GM06990 (cell line): ENCODE measurements at places on chromosomes 2 and 18.
A peak's percentile ranks its signal among the peaks of the same experiment; 100 is the strongest.

GRCh38 chr2:18845854-18846445, 256.6 kb upstream of the NT5C1B start:
- no peak for DNase-seq

GRCh38 chr2:96174251-96175144, 29.3 kb upstream of the DUSP2 start:
- peak; percentile 54 for DNase-seq

DNA sequence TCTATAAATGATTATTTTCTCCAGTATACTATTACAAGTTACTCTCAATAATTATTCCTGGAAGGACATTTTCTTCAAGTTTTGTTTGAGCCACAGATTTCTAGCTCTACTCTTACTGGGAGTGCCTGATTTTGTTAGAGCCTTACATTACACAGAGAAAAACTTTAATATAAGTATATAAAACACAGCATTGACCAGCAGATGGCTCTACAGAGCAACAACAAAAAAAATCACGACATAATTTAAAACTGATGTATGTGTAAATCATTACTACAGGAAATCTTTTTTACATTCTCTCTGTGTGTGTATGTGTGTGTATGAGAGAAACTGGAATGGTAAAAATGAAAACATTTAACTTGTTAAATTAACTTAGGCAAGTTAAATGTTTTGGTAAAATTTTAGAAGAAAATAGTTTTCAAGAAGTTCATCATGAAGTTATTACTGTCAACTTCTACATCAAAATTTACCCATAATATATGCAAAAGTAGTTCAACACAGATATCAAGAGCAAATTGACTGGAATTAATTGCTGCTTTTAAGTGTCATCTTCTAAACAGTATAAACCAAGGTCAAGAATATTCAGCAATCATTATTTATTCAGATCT, 103.3 kb downstream of the MDH1 start:
- DNase-seq, result no peak

DNA sequence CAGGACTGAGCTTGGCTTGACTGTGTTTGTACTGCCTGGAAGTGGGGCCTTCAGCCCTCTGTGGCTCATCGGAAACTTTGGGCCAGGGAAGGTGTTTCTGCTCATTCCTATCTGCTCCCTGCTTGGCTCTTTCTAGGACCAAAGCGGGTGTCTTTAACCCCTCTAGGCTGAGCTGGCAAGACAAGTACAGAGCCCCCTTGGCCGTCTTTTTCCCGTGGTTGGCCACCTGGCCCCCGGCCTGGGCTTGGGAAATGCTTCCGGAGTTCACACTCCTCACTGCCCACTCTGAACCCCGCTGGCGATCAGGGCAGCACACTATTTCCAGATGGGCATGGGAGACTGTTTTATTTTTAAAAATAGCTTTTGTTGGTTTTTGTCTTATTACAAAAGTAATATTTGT, 243.0 kb downstream of the DYSF start:
- DNase-seq, result no peak

- DNase-seq, result no peak
These were observed 729.4 kb downstream of the RNF144A start for GRCh38 chr2:7646661-7647060.

- no peak for DNase-seq
These were observed 340.4 kb upstream of the MMADHC start for GRCh38 chr2:149928011-149928410.

DNA sequence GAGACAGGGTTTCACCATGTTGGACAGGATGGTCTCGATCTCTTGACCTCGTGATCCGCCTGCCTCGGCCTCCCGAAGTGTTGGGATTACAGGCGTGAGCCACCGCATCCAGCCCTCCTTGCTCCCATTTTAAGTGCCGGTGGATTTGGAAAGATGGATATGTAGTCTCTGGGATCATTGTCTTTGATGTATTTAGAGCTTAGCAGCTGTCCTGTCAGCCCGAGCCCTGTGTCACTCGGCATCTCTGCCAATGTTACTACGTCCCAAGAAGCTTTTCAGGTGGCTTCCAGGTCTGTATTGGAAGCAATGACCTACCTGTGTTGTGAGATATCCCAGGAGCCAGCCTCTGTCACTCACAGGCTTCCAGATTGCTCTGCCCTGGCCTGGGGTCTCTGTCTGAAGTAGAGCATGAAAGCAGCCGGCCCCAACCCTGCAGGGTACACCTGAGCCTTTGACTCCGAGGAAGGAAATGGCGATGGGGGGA, 35.3 kb downstream of the MAP4K4 start:
- no peak for DNase-seq
